ENCODE measurements at places on chromosomes 12 and 14.

DNA sequence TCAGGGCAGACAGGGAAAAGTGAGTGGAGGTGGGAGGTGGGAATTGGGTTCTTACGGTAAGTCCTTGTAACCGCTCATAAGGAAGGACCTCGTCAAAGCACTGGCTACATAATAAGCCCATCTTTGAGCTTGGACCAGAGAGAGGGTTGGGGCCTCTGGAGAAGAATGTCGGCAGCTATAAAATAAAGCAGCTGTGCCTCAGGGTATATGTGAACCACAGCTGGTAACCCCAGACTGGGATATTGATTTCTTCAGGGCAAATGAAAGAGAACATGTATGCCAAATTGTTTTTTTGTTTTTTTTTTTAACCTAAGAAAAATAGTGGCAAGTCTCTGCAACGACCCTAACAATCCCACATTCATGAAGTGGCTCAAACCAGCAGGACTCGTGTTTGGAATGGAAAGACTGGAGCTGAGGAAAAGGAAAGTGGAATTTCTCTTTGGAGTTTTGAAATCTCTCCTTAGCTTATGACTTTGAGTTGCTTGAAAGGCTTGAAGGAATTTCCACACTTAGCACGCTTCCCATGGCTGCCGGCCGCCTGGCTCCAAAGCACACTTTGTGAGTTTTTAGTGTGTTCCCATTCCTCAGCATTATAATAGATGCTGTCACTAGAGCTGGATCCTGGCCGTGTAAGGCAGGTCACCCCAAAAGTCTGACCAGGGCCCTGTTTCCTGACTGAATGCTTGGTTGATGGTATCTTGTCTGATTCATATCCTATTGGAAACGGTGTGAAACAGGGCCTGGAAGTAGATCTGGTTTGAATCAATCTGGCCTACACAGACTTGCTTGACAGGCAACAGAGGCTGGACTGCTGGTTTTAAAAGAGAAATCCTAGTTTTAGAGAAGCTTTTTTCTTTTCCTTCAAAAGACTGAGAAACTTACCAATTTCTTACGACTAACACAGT lies 244.7 kb downstream of the MSRB3 start:
- DNase-seq, result no peak

GRCh38 chr12:101698800-101699347 lies 1.4 kb downstream of the CHPT1 start:
- no peak for DNase-seq

- DNase-seq, result no peak
Measured at GRCh38 chr12:104742551-104743201, 215.4 kb downstream of the SLC41A2 start.

DNA sequence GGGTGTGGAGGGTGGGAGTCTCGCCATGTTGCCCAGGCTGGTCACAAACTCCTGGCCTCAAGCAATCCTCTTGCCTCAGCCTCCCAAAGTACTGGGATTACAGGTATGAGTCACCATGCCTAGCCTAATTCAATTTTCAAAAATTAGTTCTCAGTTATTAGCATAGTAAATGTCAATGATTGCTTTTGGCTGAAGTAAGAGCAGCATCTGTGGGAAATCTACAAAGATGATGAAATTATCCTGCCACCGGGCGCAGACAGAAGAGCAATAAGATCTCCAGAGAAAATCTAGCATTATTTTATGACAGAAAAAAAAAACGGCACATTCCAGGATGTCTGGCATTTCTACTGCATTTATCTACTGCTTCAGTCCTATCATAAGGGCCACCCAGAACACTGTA lies 97.9 kb upstream of the DAAM1 start:
- no peak for DNase-seq

DNA sequence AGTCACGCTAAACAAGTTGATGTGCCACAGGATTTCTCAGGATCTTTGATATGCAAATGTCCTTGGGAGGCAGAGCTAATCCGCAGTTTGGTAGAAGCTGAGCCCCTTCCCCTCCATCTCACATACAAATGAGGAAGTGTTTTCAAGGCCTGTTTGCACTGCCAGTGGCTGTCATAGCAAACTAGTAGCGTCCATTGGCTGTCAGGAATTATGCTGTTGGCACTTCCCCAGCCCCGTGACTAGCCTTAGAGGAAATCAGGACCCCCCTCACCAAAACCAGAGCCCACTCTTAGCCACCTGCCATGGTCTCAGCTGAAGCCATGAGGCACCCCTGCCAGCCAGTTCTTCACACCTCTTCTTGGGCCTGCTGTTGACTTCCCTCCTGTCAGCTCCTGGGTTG lies 253.9 kb downstream of the CACNA1C start:
- DNase-seq, result no peak

DNA sequence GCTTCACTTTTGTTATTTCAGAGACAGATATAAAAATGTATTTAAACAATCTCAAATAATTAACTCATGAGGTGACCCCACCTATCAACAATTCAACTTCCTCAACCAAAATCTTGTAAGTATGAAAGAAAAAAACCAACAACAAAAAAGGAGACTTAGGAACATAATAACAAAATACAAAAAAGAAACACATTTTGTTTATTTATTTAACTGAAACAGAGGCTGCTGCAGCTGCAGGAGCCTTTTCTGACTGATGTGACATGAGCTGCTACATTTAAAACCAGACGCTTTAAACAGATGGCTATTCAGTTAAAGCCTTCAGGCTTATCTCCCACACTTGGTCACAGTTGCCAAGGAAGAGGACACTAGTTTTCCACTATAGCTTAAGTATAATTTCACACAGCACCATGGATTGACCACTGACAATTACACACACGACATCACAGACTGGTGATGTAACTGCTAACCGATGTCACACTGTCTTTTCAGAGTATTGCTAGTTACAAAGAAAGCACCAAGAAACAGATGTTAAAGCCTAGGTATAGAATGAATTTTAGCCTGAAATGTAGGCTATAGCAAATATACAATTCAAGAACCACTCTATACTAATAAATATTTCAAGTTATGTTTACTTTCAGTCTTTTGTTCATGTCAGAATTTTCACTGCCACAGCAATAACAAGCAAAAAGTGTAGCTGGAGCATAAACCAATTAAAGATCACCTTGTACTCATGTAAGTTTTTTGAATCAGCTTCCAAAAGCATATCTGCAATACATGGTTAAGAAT lies 113.0 kb downstream of the MED13L start:
- DNase-seq, result no peak

DNA sequence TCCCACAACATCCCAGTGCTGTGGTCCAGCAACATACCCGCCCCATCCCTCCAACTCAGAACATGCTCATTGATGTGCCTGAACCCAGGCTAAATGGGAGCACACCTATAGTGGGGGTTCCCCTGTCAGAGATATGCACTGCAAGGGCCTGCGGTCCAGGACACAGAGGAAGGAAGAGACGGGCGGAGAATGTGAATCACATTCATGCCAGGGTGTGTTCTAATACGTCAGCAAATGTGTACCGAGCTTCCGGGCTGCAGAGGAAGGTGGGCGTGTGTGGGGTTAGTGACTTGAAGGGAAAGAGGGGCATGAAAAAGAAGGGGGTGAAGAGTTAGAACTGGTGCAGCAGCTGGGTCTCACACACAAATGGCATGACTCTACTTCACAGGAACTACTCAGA lies 83.7 kb downstream of the DPF3 start:
- no peak for DNase-seq

- DNase-seq, result no peak
Measured at GRCh38 chr12:32395026-32395425, 4.3 kb upstream of the FGD4 start.

DNA sequence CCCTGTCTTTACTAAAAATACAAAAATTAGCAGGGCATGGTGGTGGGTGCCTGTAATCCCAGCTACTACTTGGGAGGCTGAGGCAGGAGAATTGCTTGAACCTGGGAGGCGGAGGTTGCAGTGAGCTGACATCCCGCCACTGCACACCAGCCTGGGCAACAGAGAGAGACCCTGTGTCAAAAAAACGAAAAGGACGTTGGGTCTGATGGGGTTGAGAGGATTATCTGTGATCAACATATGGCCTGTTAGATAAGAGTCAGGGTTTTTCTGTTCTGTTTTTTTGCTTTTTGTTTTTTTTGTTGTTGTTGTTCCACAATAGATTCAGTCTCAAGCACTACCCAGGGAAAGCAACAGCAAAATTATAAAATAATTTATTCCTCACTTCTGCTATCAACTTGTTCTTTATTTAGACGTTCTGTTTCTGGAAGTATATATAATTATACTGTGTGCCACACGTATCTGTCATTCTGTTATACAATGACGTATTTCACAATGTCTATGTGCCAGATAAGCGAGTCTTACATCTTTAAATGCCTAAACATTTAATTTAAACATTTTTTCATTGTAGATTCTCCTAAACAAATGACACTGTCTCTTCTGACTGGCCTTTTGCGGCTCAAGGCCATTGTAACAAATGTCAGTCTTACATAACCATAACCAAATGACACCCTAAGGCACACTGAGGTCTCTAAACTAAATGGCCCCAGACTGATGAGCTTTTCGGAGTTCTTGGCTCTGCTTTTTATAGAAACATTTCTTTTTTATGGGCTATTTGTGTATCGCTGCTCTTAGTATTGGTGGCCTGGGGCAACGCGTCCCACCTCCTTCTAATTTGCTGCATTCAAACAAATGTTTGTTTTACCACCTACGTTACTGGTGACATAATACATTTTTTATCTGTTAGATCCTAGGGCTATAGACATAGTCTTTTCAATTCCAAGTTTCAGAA lies 7.2 kb upstream of the P2RX4 start:
- no peak for DNase-seq

DNA sequence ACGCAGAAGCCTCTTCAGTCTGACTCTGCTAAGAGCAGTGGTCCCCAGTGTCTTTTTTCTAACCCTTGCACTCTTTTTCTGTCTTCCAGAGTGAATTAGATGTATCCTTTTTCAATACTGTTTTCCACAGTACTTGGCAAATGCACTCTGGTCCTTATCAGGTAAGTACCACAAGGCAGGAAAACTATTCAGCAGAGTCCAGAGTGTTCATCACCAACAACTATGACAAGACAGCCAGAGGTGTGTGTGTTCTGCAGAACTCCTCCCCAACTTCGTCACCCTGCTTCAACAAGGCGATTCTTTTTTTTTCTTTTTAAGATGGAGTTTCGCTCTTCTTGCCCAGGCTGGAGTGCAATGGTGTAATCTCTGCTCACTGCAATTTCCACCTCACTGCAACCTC lies 54.3 kb upstream of the STRN3 start:
- DNase-seq, result no peak

GRCh38 chr14:100268591-100269207 lies 29.8 kb downstream of the YY1 start:
- no peak for DNase-seq

GRCh38 chr14:91925001-91925726 lies 22.3 kb downstream of the FBLN5 start:
- DNase-seq, result no peak

- DNase-seq, result no peak
Measured at GRCh38 chr12:24231298-24231697, 281.8 kb upstream of the SOX5 start.

GRCh38 chr14:95025218-95025617 lies 132.1 kb downstream of the DICER1 start:
- no peak for DNase-seq

DNA sequence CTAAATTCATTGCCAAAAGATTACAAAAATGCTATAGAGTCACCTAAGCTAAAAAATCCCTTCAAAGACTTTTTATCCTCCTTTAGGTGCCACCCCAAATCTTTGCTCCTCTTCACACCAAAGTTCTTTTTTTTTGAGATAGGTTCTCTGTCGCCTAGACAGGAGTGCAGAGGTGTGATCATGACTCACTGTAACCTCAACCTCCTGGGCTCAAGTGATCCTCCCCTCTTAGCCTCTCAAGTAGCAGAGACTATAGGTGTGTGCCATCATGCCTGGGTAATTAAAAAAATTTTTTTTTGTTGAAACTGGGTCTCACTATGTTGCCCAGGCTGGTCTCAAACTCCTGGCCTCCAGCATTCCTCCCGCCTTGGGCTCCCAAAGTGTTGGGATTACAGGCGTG lies 47.9 kb downstream of the WDHD1 start:
- no peak for DNase-seq

DNA sequence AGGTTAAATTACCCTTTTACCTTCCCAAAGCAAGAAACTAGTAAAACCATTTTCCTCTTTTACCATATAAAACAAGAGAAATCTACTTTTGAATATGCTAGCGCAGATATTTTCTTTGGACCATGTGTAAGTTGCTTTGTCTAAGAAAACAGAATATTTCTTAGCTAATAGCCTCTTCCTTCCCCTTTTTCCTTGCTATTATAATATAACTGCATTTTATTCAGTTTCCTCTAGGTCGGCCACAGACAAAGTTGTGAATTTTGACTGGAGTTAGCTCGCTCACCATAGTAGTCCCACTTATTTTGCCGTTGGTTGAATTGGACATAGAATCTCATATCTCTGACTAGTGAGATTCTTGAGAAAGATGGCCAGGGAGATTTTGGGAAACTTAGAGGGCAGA lies 115.6 kb downstream of the PLEKHA5 start:
- no peak for DNase-seq

- no peak for DNase-seq
Measured at GRCh38 chr12:59087077-59087673, 166.9 kb upstream of the LRIG3 start.

GRCh38 chr14:31070431-31070830 lies 44.3 kb upstream of the STRN3 start:
- no peak for DNase-seq

- DNase-seq, result no peak
Measured at GRCh38 chr12:57887631-57888408, 41.3 kb upstream of the CTDSP2 start.

DNA sequence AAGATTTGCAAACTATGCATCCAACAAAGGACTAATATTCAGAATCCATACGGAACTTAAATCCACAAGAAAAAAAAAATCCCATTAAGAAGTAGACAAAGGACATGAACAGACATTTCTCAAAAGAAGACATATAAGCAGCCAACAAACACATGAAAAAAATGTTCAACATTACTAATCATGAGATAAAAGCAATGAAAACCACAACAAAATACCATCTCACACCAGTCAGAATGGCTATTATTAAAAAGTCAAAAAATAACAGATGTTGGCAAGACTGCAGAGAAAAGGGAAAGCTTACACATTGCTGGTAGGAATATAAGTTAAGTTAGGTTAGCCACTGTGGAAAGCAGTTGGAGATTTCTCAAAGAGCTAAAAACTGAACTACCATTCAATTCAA lies 16.2 kb downstream of the CDK17 start:
- no peak for DNase-seq

- no peak for DNase-seq
Measured at GRCh38 chr14:33390335-33390734, 451.7 kb downstream of the NPAS3 start.

DNA sequence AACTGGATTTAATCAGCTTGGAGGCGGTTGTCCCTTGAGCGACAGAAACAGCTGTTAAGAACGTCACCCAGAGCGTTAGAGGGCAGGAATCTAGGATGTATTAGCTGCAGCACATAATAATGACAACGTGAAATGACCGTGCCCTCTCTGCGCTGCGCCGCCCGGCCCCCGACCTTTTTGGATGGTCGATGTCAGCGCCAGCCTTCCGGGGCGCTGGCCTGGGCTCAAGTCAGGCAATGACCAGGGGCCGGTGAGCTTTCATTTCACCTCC lies 427 bp upstream of the TMEM120B start:
- DNase-seq, result no peak

DNA sequence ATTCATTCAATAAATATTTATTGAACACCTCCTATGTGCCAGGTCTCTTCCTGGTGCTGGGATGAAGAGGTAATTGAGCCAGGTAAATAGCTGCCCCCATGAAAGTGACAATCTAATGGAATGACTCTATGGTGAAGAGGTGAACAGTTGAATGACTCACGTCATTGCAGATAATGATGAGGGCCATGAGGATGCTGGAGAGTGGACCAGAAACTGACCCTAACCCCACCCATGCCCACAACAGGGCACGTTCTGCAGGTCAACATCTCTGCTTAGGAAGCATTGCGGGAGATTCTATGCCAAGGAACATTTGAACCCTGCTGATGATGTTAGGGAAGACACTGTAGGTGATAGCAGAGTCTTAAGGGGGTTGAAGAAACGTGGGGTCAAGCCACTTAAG lies 788.9 kb upstream of the TBX3 start:
- DNase-seq, result no peak

Measured in activated CD4-positive, CD25-positive, alpha-beta regulatory T cell treated with anti-CD3 and anti-CD28 coated beads, Interleukin-2, amount 50 U/mL, for 72 hours (primary cell).